ENCODE measurements at places on chromosomes 12 and 14. TPM values are rescaled to one million over a fixed set of nuclear protein-coding genes. Genes with fewer than 3 reads are reported as not detected.

The KLRC4 gene
- total RNA-seq, result not detected

DNA sequence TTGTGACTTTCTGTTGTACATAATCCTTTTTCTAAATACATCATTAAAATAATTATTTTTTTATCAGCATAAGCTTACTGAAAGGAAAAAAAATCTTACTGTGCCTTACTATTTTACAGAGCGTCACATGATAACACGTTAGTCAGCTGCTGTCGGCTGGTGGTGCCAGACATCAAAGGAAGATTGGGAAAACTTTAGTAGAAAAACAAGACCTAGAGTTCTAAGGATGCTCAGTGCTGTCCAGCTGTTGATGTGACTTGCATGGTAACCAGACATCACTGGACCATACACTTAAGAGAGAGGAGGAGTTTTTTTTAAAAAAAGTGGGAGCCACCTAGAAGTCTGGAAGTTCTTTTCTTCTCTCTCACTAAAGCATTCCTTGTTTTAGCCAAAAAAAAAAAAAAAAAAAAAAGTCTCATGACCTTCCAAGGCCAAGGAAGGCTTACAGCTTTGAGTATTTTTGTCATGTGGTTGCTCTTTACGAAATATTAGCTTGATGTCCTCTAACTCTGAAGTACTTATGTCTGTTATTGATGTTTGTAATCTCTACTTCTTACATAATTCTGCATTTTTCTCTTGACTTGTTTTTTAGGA is 4.5 kb downstream of the RASSF8 start:
- DNase-seq, result no peak

GRCh38 chr12:50232771-50233209 is 50.5 kb downstream of the LIMA1 start:
- DNase-seq, result no peak

GRCh38 chr12:14273913-14274311 is 91.6 kb upstream of the ATF7IP start:
- DNase-seq, result no peak

GRCh38 chr12:25972783-25973182 is 14.3 kb downstream of the RASSF8 start:
- DNase-seq, result no peak

GRCh38 chr12:4069670-4070010 is 196.4 kb upstream of the PARP11 start:
- no peak for DNase-seq

- DNase-seq, result peak; percentile 75
These were observed 916 bp upstream of the CHPT1 start for GRCh38 chr12:101696251-101697196.

All from heart right ventricle (tissue), 16 donors.